ENCODE measurements at places on chromosomes 5 and 9.

GRCh38 chr5:102554728-102555127, 55.9 kb upstream of the SLCO6A1 start:
- DNase-seq = no peak

DNA sequence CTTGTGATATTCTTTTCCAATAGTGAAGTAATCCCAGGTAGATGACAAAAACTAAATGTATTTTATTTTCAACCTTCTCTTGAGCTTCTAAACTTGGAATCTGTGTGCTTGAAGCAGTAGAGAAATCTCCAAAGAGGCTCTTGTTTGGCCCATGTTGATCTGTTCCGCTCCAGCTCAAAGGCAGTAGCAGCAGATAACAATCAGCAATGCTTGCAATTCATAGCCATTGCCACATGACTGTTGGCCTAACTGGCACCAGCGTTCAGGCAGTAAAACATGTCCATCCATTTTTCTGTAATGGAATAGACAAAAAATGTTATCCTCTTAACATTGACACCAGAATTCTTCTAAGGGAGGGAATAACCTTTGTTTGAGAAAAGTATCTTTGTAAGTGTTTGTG, 270.7 kb upstream of the MSX2 start:
- DNase-seq = no peak

- no peak for DNase-seq
Observed at GRCh38 chr5:121105921-121106320, 641.8 kb downstream of the PRR16 start.

- DNase-seq = no peak
Observed at GRCh38 chr5:145750199-145750598, 84.9 kb downstream of the PRELID2 start.

DNA sequence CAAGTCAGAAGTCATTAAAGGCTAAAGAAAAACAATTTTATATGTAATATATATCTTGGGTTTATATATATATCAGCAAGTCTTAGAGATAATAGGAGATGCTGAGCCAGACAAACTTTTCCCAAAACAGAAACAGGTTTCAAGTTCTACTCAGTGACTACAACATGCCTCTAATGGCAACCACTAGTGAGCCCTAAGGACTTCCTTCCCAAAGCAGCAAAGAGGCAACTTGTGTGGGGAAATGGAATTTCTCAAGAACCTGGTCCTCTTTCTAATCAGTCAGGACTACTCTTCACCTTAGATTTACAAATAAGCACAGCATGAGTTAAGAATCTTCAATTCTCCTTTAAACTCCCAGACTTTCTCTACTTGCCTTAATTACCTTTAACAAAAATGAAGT, 17.6 kb downstream of the RNF38 start:
- no peak for DNase-seq

DNA sequence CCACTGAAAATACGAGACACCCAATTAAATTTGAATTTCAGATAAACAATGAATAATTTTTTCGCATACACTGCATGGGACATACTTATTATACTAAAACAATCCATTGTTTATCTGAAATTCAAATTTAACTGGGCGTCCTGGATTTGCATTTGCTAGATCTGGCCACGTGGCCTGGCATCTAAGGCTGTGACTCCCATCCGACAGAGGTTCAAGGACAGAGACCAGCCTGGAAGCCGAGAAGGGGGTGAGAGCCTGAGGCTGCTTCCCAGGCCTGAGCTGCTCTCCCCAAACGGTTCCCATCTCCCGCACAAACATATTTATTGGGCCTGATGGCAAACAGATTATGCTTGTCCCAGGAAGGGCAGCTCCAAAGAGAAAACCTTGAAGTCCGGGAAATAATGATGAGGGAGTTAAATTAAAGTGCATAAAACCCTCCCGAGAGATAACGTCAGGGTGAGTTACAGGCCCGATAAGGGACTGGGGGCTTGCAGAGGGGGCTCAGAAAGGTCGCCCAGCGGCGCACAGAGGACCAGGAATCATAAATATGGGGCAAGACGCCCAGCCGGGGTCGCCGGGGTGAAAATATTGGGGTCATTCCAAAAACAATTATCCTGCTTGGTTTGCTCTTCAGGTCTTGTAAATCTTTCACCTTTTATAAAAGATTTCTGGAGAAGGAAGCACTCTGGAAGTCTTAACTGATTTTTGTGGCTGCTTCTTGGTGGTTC, 163.7 kb downstream of the GAPVD1 start:
- no peak for DNase-seq

DNA sequence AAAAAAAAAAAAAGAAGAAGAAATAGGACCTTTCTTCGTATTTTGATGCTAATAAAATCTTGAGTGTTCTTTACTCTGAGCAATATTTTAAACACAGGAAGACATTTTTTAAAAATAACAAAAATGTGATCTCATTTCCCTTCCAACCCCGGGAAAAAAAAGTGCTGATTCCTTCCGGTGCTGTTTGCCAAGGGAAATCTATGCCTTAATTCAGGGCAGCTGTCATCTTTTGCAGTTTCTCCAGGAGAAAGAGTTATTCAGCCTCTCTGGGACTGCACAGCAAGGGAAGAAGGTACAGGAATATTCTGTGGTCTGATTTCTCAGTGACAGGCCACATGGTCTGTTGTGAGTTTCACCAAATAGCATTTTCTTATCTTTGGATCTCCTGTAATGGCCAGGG, 291.9 kb upstream of the IRX1 start:
- no peak for DNase-seq

DNA sequence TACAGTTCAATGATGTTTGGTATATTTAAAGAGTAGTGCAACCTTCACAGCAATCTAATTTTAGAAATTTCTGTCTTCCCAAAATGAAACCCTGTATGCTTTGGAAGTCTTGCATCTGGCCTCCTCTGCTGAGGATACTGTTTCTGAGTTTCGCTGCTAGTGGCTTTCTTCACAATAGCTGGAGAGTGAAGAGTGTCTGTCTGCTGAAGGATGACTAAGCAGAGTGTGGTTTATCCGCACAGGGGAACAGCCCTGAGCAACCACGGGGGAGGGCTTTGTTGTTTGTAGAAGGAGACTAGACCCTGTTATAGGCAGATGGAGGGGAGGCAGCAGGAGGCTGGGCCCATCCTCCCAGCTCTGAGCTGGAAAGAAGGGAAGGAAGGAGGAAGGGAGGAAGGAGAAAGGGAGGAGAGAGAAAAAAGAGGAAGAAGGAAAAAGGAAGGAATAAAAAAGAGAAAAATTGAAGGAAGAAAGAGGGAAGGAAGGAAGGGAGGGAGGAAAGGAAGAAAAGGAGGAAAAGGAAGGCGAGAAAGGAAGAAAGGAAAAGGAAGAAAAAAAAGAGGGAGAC, 10.5 kb upstream of the IRX2 start:
- no peak for DNase-seq

- DNase-seq = no peak
Observed at GRCh38 chr9:82673919-82674318, 389.0 kb downstream of the RASEF start.
